GDM1 (cell line): ENCODE measurements at places on chromosomes 7 and 10.

DNA sequence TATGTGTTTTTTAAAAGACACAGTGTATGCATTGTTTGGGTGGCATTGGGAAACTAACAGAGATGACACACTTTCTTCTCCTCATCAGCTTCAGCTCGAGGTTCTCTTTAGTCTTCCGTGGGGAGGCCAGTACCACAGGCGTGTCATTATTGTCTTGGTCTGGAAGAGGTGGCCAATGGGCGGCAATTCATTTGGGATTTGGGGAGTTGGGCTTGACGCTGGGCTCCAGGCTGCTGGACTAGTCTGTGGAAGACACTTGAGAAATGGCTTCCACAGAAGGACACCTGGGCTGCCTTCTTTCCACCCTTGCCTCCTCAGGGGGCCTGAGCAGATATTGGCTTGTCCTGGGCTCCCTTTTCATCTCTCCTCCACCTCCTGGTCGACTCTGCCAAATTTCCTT is 192.2 kb downstream of the SH2D4B start:
- no peak for DNase-seq

GRCh38 chr10:112311481-112311880 is 28.3 kb downstream of the TECTB start:
- no peak for DNase-seq

- no peak for DNase-seq
Measured at GRCh38 chr10:99233689-99234037, 2.0 kb downstream of the HPSE2 start.

GRCh38 chr7:151721694-151722093 is 155.2 kb downstream of the PRKAG2 start:
- no peak for DNase-seq

DNA sequence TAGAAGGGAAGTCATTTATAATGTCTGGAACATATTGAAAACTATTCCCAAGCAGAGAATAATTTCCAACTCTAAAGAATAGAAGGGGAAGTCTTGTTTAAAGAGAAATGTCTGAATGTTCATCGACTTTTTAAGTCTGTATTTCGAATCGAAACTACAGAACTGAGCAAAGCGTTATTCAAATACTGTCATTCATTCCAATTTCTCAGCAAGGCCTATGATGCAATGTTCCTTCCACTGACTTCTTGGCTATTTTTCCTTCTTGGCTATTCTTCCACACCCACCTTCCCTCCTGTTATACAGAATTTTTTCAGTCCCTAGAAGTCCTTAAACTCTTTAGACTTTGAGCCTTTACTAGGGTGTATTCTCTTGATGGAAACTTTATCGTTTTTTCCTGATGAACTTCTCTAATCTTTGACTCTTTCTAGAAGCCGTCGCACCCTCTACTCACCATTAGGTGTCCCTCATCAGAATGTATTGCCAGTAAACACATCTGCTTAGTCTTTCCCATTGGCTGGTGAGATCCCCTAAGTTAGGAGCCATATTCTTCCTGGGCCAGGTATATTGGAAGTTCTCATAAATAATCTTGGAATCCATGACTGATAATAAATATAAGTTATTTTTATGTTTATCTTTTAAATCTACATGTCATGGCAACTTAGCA is 235.7 kb upstream of the CCDC6 start:
- DNase-seq, result no peak
